ENCODE measurements at places on chromosomes 5 and 9. TPM values are rescaled to one million over a fixed set of nuclear protein-coding genes. Genes with fewer than 3 reads are reported as not detected.

- DNase-seq, result no peak
These were observed 13.0 kb downstream of the APBA1 start for GRCh38 chr9:69658987-69659675.

GRCh38 chr9:94847486-94847885 is 121.0 kb downstream of the AOPEP start:
- DNase-seq, result no peak

- no peak for DNase-seq
These were observed 498.6 kb downstream of the CHSY3 start for GRCh38 chr5:130402906-130403305.

DNA sequence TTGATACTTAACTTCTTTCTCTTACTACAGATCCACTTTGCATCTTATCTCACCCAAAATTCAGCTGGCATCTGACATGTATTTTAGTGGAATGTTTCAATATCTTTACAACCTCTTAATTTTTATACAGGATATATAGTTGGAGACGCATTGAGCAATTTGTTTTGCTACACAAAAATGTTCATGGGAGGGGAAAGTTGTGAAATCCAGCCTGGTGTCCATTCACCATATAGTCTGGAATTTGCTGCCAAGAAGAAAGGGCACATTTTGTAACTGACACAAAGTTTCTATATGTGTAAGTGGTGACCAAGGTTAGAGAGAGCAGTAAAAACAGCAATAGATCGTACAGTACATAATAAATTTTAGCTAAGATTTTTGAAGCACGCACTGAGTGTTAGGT is 14.0 kb upstream of the CHD1 start:
- no peak for DNase-seq

- DNase-seq, result no peak
These were observed 373.7 kb downstream of the ENC1 start for GRCh38 chr5:74266836-74267235.

Gene NUTM2F
- total RNA-seq, result not detected

Gene IGIP
- total RNA-seq, result 15.5 TPM

Gene ORM2
- not detected for total RNA-seq

Data from kidney (tissue), 22 donors.